Urothelium cell line (cell line): ENCODE measurements at places on chromosomes 6 and 20.

- DNase-seq = no peak
These were observed 229.8 kb downstream of the SOD2 start for GRCh38 chr6:159463119-159463829.

GRCh38 chr6:89640804-89641203 lies 2.3 kb upstream of the LYRM2 start:
- no peak for DNase-seq

- no peak for DNase-seq
These were observed 30.3 kb upstream of the TMEM181 start for GRCh38 chr6:158529629-158530028.

DNA sequence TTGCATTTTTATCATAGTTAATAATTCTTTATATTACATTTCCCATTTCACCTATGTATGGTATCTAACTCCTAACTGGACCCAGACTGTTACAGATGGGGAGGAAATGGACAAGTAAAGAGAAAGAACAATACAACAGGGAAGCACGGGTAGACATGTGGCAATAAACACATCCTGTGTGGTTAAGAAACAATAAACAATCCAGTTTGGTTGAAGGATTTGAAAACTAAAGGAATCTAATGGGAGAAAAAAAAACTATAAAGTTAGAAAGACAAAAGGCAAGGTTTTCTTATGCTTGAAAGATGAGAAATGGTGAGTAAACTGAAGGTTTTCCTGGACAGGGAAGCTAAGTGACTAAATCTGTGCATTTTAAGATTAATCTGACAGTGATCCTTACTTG lies 34.9 kb upstream of the ALDH8A1 start:
- no peak for DNase-seq

- DNase-seq = peak; percentile 90
These were observed 9.0 kb downstream of the ADA start for GRCh38 chr20:44642203-44643153.

DNA sequence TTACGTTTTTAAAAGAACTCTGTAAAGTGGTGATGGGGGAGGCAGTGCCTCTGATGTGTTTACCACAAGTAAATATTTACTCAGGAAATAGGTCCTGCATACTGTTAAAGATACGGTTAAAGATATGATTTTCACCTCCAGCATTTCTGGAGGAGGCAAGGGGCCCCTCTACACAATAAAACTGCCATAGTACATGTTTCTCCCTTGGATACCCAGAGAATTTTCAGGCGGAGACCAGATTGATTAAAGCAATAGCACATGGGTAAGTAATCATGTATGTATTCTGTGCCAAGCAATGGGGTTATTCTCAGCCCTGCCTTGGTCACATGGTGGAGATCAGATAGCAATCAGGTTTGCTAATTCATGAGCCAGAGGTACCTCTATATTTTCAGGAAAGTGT lies 9.6 kb downstream of the RIPOR2 start:
- no peak for DNase-seq

DNA sequence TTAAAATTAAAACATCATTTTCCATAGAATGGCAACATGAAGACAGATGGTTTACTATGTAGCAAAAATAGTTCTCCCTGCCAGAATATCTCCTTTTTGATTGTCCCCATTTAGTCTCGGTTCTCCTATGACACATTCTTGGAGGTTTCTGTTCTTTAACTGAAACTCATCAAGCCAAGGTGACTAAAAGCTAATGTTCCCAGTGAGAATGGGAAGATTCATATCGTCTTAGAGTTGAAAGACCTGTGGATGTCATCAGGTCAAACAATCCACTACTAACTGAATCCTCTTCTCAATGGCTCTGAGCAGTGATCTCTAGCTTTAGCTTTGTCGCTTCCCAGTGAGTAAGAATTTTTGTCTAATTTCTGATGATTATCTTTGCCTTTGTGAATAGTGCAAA lies 1.3 kb upstream of the DOK5 start:
- no peak for DNase-seq
